GM06990 (cell line): ENCODE measurements at places on chromosomes 7 and 10.

DNA sequence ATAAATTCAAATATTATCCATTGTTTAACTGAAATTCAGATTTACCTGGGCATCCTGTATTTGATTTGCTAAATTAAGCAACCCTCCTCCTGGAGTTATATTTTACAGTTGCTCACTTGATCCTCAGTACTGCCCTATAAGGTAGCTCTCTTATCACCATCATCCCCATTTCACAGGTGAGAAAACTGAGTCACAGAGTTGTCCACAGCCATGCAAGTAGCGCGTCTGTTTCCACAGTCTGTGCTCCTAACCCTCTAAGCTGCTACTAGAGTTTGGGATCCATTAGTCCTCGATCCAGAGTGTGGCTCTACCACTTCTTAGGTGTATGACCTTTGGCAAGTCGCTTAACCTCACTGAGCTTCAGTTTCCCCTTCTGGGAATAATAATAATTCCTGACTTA, 34.9 kb upstream of the KDM7A start:
- DNase-seq, result no peak

DNA sequence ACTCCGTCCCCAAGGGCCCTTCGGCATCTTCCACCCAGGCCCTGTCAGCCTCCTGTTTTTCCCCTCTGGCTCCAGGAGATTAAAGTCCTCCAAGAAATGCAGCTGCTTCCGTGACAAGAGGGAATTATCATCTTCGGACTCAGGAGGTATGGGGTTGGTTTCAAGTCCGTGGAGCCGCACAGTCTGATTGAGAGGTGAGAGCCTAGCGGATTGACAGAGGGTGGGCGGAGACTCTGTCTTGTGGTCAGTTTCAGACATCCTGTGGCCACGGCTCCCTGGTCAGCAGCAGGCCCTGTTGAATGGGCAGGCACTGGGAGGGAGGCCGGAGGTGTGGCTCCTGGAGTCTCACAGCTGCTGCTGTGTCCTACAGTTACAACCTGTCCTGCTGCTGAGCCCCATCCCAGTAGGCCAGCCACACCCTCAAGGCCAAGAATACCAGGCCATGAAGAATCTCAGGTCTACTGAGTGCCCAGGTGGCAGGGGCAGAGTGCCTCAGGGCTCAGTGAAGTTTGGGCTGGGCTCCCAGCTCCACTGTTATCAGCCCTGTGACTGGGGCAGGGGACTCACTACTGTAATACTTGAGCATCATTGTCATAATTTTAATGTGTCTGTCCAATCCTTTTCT, 49.3 kb upstream of the ZNF716 start:
- no peak for DNase-seq

DNA sequence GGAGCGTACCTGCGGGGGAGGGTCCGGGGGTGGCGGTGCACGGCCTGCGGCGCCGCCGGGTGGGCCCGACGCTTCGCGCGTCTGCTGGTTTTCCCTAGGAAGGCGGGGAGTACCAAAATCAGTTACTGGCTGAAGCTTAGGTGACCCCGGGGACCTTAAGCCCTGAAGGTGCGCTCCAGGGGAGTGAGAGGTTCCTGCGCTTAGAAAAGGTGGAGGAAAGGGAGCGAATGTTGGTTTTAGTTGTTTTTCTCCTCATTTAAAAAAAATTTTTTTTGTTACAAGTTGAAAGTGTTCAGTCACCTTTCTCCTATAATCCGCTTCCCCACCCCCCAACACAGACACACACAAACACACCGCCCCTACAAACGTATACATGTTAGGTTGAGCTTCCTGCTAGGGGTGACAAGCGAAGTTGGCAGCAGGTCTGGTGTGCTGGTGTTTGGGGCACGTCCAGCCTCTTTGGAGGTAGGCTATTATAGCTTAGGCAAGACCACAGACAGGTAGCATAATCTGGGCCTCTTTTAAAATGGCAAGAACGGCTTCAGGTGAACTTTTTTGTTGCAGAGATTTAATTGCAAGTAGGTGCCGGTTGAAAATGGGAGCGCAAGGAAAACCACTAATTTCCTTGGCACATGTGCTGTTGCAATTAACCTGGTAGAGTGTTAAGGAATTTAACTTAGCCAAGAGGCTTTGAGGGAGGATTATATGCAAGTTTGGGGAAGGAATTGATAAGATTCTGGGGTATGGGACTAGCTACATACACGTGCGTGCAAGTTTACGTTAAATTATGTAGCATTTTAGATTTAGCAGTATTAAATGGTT, 945 bp downstream of the ADD3 start:
- DNase-seq, result peak; percentile 26

DNA sequence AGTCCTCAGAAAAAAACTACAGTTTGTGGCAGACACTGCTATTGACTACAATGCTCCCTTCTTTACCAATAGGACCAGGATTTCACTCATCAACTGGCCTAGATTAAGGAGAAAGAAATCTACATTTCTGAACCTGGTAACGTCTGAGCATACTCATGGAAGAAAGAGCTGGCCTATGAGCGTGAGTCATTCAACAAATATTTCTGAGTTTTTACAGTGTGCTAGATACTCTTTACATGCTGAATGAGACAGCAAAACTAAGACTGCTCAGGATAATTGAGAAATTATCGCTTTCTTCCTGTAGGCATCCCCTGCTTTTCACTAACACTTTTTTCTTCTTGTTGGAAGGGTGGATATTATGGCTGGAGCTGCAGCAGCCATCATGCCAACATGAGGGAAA, 609.7 kb downstream of the TNS3 start:
- DNase-seq, result no peak

DNA sequence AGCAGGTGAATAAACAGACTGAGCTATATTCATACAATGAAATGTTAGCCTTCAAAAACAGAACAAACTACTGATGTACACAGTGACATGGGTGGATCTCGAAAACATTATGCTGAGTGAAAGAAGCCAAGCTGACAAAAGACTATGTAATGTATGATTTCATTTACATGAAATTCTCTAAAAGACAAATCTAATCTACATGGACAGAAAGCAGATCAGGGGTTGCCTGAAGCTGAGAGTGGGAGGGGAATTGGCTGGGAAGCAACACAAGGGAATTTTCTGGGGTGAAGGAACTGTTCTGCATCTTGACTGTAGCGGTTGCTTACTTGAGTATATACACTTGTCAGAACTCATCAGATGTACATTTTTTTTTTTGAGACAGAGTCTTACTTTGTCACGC, 121.7 kb upstream of the SVIL start:
- no peak for DNase-seq

GRCh38 chr7:158824028-158824427, 5.3 kb downstream of the ESYT2 start:
- peak; percentile 31 for DNase-seq

DNA sequence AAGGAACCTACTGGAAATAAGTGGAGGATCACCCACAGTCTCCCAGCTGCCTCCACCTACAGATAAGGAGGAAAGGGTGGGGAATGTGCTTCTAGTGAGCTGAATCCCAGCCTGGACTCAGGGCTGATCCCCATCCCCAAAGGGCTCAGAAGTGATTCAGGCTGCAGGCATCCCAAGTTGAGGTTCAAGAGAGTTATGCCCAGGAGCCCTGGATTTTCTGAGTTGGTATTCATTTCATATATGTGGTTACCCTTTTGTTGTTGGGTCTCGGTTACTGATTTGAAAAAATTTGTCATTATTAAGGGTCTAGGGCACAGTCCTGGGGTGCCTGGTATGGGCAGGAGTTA, 30.0 kb upstream of the SRGN start:
- DNase-seq, result no peak

- no peak for DNase-seq
Measured at GRCh38 chr7:34995757-34996156, 41.5 kb downstream of the DPY19L1 start.

- no peak for DNase-seq
Measured at GRCh38 chr10:120400601-120401000, 56.4 kb upstream of the PLPP4 start.

GRCh38 chr7:151631570-151631952, 111.9 kb upstream of the RHEB start:
- DNase-seq, result no peak

DNA sequence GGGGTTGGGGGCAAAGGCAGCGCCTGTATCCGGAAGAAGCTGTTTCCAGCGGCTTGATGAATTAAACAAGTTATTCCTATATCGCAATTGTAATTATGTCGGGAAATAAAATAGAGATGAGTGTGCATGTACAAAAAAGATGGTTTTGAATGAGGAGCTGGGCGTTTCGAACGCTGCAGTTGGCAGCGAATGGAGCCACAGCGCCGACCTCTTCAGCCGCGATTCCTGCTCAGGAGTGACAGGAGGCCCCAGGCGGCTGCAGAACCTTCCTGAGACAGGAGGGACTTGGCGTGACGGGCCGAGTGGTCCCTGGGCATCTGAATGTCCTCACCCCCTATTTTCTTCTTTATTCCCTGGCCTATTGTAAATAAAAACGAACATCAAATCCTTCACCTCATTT, 184.9 kb downstream of the DNAJB6 start:
- DNase-seq, result no peak

- no peak for DNase-seq
Measured at GRCh38 chr10:117993166-117993565, 53.6 kb downstream of the RAB11FIP2 start.

- no peak for DNase-seq
Measured at GRCh38 chr7:106374437-106374836, 89.7 kb upstream of the NAMPT start.

GRCh38 chr7:1512781-1513656, 8.8 kb upstream of the INTS1 start:
- DNase-seq, result peak; percentile 54

- DNase-seq, result no peak
Measured at GRCh38 chr7:78530351-78530750, 731.8 kb downstream of the PHTF2 start.

GRCh38 chr7:77245015-77245755, 45.6 kb upstream of the FGL2 start:
- DNase-seq, result no peak

- no peak for DNase-seq
Measured at GRCh38 chr7:33243319-33243881, 114.0 kb downstream of the BBS9 start.

DNA sequence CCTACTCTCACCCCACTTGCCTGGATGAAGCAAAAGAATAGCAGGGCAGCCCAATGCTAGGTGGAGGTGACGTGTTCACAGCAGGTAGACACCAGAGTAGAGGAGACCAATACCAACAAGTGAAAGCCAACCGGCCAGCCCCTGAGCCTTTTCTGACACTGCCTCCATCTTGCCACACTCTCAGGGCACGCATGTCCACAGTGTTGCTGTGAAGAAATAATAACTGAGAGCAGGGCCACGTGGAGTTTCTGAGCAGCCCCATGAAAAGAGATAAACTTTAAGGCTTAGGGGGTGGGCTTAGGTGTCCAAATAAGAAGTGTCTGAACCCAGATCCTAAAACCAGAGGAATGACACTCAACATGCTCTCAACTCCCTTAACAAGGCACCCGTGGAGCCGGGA, 9.0 kb upstream of the TMEM273 start:
- no peak for DNase-seq

GRCh38 chr10:63166742-63167258, 33.7 kb downstream of the NRBF2 start:
- peak; percentile 24 for DNase-seq

- no peak for DNase-seq
Measured at GRCh38 chr10:1393481-1393880, 337.3 kb downstream of the WDR37 start.

- DNase-seq, result no peak
Measured at GRCh38 chr10:43315535-43316207, 48.8 kb upstream of the RASGEF1A start.

- no peak for DNase-seq
Measured at GRCh38 chr7:158074896-158075632, 512.6 kb downstream of the PTPRN2 start.

DNA sequence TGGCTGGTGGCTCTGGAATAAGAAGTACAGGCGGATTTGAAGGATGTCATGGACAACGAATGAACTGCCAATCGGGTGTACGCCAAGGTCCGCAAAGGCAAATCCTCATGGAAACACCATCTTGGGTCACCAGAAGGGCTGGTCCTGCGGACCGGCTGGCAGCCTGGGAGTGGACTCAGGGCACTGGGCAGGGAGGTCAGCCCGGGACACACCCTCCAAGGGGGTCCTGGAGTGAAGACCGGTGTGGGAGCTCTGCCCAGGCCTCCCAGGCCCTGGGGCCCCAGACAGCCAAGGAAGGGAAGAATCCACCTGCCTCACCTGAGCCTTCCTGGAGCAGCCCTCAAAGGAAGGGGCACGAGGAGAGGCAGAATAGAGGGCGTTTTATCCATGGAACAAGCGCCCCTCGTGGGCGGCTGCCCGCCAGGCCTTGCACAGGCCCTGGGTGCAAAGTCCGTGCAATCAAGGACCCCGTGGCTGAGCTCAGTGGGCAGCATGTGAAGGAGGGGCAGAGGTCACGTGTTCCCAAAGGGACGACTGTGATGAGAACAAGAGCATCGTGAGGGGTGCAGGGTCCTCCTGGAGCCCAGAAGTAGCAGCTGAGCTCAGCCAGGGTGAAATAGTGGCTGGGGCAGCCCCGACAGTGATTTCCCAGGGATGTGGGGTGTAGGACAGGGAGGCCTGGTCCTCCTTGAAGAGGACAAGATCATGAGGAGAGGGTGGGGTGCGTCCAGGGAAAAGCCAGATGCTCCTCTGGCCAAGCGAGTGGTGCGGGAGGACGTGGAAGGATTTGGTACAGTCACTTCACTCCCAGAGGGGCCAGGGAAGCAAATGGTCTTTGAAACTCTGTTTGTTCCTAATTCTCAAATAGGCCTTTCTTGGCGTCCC, 105.2 kb downstream of the TCERG1L start:
- DNase-seq, result no peak

DNA sequence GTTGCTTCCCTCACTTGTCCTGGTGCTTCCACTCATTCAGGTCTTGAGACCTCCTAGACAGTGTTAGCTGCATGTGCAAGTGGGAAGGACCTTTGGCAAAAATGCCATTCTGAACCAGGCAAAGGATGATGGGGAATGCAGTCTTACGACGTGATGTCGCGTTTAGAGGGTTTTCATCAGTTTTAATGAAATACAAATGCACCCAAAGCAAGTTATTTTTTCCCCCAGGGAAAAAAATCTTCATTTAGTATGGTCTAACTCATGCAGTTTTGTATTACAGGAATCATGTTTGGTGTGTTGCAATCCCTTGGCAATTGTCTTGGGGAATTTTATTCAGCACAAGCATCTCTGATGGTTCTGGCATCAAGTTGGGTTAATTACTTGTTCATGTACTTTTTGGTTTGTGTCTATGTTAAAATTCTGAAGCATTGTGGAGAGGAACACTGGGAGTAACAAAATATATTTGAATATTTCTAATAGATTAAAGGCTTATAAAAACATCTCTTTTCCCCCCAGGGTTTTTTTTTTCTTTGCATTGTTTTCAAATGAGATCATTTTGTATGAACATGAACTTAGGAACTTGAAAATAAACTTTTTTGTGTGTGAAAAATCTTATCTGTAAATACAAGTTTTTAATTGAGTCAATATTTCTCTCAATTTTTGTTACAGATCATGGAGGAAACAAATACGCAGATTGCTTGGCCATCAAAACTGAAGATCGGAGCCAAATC, 188.9 kb downstream of the BICC1 start:
- DNase-seq, result no peak
